ENCODE measurements at places on chromosomes 5 and 9.

DNA sequence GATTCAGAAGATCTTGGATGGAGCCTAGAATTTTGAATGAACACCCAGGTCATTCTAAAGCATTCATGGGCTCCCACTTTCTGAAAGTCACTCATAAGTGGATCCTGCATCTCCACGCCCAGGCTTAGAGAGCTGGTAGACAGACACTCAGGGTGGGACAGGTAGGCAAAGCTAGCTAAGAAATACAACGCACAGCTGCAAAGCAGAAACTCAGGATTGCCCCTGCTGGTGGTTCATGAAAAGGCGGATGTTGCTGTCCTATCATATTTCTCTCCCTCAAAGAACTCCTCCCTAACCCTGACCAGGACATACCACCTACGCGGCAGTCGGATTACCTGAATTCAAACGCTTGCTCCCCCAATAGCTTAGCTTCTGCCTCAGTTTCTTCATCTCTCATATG, 226.5 kb downstream of the GLIS3 start:
- DNase-seq = no peak

GRCh38 chr9:22395687-22396141, 50.9 kb upstream of the DMRTA1 start:
- DNase-seq = no peak

DNA sequence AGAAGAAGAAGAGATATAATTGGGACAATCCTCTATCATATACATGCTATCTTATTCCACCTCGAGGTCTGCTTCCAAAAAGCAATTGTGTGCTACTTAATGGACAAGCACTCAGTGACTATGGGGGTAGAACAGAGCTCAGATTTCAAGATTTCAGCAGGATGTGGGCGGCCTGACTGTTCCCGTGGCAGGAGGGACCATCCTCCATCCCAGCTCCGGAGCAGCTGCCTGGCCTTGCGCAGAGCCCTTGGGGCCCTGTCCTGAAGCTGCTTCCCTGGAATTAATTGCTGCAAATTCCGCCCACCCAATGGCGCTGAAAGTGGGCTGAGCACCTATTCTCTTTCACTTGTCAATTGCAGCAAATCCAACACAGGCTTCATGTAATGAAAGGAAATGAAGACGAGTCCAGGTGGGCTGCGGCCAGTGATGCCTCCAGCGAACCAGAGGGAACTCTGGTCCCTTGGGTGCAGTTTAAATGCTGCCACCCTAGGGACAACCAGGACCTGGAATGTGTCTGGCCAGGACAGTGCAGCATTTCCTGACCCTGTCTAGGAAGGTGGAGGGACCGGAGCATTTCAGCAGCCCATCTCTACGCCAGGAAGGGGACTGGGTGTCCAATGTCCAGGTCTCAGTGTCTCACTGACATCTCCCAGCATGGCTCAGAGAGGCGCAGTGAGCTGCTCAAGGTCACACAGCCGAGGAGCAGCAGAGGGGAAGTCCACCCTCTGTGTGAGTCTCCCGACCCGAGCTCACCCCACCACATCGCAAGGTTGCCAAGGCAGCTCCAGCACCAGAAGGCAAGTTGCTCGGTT, 50.5 kb upstream of the FCN1 start:
- DNase-seq = no peak

GRCh38 chr5:62504129-62504528, 74.5 kb upstream of the LRRC70 start:
- no peak for DNase-seq

DNA sequence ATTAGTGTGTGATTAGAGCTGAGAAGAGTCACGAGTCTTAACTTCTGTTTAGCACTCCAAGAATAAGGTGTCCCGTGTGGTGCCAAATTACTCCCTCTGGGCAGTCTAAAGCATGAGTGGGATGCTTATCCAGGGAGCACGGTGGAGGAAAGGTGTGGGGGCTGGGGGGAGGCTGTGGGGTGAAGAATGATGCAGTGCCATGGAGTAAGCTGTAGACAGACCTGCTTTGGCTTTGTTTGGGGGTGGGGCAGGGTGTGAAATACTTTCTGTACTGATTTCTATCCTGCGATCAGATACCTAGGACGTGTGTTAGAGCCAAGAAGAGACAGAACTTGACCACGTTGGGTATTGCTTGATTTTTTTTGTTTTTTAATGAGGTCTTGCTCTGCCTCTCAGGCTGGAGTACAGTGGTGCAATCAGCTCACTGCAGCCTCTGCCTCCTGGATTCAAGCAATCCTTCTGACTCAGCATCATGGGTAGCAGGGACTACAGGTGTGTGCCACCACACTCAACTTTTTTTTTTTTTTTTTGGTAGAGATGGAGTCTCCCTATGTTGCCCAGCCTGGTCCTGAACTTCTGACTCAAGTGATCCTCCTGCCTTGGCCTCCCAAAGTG, 232.8 kb downstream of the MAN2A1 start:
- DNase-seq = no peak

DNA sequence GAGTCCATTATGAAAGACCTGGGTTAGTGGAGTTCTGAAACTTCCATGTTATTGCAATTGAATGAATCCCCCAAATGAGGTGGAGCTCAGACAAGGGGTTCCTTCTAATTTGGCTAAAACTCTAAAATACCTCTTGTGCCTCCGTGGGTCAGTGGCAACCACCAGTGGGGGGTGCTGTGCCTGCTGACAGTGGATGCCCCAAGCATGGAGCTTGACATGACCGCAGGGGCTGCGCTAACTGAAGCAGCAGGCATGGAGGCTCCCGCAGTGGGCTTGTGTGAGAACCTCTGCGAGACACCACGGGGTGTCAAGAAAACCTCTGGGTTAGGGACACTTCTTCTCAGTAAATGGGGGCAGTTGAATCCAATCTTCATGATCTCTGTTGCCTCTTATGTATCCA, 200.5 kb downstream of the DRD1 start:
- no peak for DNase-seq

GRCh38 chr9:84932915-84933527, 263.5 kb downstream of the NTRK2 start:
- DNase-seq = peak; percentile 9

- no peak for DNase-seq
Measured at GRCh38 chr5:129820-130219, 37.9 kb downstream of the PLEKHG4B start.

DNA sequence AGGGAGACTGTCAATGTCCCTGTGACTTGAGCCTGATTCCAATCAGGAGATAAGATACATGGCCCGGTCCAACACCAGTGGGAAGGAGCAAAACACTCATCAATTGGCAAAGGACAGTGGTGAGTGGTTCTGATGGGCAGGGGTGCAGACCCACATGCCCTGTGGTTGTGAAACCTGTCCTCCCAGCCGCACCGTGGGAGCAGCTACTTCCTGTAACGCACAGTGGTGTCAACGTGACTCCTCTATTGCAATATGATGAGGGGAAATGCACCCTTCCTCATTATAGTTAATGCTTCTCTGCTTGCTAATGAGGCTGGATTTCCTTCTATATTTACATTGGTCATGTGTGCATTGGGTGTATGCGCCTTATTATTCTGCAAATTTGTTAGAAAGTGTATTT, 223.0 kb downstream of the IRX1 start:
- DNase-seq = no peak

All from HuH-7 (cell line).